GM12865 (cell line): ENCODE measurements at places on chromosomes 6 and 20.

DNA sequence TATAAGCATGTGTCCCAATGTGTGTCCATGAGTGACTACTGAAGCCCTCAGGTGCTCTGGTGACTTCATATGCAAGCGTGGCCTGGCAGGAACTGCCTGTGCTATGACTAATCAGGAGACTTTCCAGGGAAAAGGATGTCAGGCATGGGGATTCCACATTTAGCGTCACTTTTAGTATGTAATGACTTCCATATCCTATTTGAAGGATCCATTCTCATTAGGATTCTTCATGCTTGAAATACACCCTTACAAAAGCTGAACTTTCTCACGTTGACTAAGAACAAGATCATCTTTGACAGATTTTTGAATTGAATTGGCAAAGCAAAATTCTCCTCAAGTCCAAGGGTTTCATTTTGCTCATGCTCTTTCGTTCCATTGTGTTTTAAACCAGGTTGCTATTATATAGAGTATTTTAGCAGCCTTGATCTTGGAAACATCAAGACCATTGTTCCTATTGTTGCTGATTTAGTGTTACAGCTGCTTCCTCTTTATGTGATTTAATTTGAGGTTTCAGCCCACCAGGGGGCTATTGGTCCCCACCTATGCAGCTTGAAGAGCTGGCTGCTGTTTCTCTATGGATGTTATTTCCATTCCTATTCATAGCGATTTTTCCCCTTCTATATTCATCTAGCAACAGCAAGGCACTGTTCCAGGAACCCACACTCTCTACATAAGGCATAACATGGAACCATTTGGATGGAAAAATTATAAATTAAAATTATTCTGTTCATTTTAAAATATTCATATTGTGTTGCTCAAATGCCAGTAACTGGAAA, 418.6 kb downstream of the CDKAL1 start:
- DNase-seq, result no peak

GRCh38 chr6:53829698-53830221, 35.0 kb downstream of the LRRC1 start:
- no peak for DNase-seq

DNA sequence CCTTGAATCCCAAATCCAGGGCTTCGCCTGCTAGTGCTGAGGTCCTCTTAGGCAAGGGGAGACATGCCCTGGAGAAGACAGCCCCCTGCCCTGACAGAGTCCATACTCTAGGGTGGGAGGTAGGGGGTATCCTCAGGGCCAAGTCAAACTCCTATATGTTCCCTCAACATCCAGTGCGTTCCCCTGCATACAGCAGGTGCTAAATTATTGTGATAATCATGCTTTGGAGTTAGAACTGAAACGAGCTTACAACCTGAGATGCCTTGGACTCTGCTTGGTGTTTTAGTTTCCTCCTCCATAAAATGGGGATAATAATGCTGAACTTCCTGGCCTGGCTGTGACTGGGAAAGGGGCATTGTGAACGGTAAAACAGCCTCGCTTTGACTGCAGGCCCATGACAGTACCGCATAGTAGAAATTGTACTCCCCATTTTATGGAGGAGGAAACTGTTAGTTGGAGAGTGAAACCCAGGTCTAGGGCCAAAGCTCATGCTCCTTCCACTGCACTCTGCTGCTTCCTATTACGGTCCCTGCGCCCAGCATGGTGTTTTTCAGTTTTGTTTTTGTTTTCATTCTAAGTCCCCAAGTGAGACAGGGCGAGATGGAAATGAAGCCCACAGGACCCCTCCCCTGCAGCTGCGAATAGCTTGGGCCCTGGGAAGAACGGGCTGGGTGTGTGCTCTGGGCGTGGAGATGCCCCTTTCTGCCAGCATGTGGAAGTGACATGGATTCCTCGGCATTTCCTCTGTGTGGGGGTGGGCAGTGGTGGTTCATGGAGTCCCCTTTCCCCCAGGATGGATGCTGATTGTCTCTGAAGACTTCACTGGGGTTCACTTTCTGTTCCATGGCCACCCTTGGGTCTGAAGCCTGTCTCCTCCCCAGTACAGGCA, 162.5 kb downstream of the VEGFA start:
- no peak for DNase-seq

- no peak for DNase-seq
Observed at GRCh38 chr20:31915491-31916280, 36.2 kb downstream of the PDRG1 start.

DNA sequence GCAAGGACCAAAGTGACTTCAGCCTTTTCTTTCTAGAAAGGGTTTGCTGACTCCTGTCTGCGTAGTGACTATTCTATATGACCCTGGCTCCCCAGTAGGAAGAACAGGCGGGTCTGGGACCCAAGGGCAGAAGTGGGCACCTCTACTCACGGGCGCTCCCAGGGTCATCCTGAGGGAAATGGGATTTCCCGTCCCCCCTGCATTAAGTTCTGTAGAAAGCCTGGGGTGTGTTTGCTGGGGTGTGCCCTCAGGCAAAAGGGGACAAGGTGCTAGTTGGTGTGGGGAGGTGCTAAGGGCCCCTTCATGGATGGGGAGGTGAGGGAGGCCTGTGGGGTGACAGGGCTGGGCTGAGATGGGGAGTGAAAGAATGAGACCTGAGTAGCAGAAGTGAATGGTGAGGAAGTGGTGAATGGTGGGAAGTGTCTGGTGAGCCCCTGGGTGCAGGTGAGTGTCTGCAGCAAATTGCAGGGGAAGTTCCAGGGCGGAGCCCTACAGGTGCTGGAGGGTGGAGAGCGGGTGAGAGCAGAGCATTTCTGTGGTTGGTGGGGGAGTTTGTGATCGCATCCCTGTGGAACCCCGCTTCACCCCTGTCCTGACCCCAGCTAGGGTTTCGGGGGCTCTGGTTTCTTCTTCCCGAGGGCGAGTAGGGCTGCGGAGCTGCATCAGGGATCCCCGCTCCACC, 21.1 kb downstream of the RAET1L start:
- peak; percentile 69 for DNase-seq

- DNase-seq, result no peak
Observed at GRCh38 chr6:127950566-127951145, 49.8 kb upstream of the THEMIS start.

GRCh38 chr6:52518279-52518945, 58.4 kb downstream of the TRAM2 start:
- no peak for DNase-seq

DNA sequence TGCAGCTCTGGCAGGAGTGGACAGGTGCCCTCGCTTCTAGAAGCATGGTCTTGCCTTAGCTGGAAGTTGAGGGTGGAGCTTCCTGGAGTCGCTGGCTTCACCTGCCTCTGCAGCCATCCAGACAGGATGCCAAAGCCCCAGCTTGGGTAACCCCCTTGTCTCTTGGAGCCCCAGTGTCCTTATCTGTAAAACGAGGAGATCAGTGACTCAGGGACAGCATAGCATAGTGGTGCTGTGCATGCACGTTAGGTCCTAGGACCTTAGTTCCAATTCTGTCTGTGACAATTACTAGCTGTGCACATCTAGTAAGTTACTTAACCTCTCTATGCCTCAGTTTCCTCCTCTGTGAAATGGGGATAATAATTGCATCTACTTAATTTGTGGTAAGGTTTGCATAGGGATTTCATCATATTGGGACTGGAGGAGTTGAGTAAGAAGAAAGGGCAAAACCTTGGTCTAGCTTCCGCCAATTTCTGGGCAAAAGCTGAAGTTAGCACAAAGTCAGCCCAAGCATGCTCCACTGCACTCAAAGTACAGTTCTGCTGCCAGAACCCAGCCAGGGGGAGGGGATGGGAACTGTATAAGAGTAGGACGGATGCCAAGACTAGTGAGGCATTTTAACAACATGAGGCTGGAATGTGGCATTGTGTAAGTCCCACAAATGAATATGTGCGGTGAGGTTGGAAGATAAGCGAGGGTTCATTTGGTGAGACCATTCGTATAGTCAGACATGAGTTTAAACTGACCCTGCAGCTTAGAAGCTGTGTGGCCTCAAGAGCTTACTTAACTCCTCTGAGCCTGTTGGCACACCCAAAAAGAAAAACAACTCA, 24.5 kb downstream of the TOX2 start:
- DNase-seq, result no peak

DNA sequence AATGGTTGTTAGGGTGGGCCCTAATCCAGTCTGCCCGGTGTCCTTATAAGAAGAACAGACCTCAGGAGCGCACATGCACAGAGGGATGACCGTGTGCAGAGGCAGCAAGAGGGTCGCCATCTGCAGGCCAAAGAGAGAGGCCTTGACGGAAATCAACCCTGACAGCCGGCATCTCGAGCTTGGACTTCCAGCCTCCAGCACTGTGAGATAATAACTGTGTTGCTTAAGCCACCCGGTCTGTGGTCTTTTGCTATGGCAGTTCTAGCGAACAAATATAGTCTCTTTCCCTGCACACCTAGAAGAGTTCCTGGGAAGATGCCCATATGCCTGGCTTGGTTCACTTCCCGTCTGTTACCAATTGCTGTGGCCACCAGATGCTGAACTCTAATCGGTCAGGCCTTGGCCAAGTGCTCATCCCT, 35.3 kb upstream of the PTGIS start:
- peak; percentile 32 for DNase-seq

GRCh38 chr6:148286563-148286962, 56.1 kb upstream of the SASH1 start:
- DNase-seq, result no peak

GRCh38 chr6:134081506-134081905, 29.1 kb upstream of the SLC2A12 start:
- no peak for DNase-seq

GRCh38 chr6:154479771-154480639, 30.5 kb downstream of the CNKSR3 start:
- DNase-seq, result no peak

GRCh38 chr6:106977246-106977645, 2.7 kb upstream of the CD24 start:
- no peak for DNase-seq

- DNase-seq, result no peak
Observed at GRCh38 chr20:18722371-18722770, 91.2 kb upstream of the SCP2D1 start.

GRCh38 chr6:158174514-158174913, 6.4 kb downstream of the GTF2H5 start:
- DNase-seq, result no peak

DNA sequence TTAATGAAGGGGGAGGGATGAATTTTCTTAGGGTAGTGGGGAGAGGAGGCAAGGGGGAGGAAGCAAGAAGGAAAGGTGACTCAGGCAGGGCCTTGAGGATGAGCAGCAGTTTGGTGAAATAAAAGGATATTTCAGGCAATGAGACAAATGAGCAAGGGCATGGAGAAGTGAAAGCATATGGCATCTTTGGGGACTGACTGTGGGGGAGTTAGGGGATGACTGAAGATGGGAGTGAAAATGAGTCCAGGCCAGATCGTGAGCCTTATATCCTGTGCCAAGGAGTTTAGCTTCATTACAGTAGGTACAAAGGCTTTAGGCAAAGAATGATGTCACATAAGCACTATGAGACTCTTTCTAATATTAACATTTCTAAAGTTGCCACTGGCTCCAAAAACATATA, 51.9 kb downstream of the ILRUN start:
- DNase-seq, result peak; percentile 49

GRCh38 chr6:167660944-167661551, 165.7 kb upstream of the AFDN start:
- DNase-seq, result no peak

GRCh38 chr6:79993012-79993910, 11.2 kb upstream of the TTK start:
- no peak for DNase-seq

GRCh38 chr6:100165442-100165841, 171.4 kb upstream of the MCHR2 start:
- DNase-seq, result no peak

GRCh38 chr20:5353624-5354496, 37.1 kb upstream of the PROKR2 start:
- DNase-seq, result no peak

DNA sequence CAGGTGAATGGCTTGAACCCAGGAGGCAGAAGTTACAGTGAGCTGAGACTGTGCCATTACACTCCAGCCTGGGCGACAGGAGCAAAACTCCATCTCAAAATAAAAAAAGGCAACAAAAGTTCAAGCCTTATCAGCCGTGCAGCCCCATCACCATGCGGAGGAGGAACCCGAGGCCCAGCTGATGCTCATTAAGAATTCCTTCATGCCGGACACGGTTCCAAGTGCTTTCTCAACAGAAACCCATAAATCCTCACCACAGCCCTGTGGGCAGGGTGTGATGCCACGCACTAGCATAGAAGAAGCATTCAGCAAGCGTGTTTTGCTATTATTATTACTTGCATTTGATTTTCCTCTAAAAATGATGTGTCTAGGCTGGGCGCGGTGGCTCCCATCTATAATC, 56.3 kb downstream of the PREX1 start:
- no peak for DNase-seq

GRCh38 chr6:82372656-82373055, 9.0 kb downstream of the TPBG start:
- DNase-seq, result no peak

DNA sequence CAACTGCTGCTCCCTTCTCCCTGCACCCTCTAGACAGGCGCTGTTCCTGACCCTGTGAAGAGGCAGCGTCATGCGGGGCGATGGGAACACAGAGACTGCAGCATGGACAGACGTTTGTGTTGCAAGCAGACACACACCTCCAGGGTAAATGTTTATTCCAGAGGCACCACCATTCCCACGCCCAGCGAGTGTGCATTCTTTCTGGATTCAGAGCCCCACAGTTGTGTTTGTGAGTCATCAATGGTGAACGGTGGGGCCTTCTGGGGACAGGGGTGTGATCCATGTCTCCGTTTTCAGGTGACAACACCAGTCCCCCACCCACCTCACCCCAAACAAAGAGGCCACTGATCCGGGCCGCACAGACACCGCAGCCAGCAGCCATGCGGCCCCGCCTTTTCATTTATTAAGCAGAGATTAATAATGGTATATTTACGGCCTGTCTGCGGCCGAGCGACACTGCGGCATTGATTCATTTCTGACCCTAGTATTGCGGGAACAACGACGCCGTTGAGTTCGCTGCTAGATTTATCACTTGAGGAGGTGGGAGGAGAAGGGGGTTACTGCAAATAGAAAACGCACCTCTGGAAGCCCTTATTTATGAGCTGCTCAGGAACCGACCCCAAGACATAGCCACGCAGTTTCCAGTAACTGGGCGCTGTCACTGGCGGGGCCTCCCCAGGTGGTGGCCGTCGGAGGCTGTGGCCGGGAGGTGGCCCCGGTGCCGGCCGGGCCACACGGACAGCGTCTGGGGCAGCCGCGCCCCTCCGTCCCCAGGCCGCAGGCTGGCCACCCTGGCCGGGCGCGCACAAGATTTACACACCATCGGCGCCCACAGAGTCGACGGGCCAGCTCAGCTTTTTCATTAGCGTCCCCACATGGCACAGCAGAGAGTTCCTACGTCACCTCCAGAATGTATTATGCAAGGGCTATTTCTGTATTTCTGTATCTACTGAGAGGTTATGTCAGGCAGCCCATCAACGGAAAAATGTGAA, 367.6 kb downstream of the THBS2 start:
- DNase-seq, result no peak

GRCh38 chr6:106474466-106474865, 113.9 kb downstream of the CRYBG1 start:
- no peak for DNase-seq
